GM19239 (cell line): ENCODE measurements at places on chromosomes 7 and 10.

DNA sequence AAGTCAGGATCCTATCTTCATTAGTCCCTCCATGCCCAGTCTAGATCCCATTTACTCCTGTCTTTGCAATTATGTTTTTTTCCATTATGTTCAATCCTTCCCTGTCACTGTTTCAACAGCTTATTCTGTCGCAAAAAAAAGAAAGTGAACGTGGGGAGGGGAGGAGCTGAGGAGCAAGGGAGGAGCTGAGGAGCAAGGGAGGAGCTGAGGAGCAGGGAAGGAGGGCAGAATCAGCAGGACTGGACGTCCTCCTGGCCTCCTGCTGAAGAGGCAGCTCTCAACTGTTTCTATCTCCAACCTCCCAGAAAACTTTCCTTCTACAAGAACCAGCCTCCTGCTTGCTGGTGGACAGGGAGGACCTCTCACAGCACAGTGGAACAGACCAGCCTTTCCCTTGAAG, 26.0 kb downstream of the LARP4B start:
- DNase-seq, result no peak

DNA sequence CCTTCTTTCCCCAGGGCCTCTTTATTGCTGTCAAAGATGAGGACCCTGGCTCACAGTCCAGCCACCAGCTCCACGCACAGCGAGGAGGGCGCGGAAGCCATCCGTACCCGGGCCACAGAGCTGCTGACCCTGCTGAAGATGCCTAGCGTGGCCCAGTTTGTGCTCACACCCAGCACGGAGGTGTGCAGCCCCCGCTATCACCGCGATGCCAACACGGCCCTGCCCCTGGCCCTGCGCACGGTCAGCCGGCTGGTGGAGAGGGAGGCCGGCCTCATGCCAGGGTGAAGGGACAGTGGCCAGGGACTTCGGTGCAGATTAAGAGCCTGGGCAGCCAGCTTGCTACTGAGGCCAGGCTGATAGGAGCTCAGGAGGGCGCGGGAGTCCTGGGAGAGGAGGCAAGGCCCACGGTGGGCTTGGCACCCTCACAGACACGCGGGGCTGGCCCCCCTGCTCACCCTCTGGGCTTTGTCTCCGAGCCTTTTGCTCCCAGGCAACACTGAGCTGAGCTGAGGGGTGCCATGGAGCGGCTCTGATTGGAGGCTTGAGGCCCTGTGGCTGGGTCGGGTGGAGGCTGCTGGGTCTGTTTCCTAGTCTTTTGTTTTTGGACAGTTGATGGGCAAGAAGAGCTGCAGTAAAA, 15.8 kb downstream of the AP5Z1 start:
- DNase-seq, result no peak

- DNase-seq, result no peak
Observed at GRCh38 chr10:68106656-68107055, 2.6 kb upstream of the MYPN start.

GRCh38 chr7:94417901-94418300, 23.2 kb downstream of the COL1A2 start:
- DNase-seq, result no peak

GRCh38 chr7:16055263-16055976, 365.9 kb downstream of the CRPPA start:
- no peak for DNase-seq

DNA sequence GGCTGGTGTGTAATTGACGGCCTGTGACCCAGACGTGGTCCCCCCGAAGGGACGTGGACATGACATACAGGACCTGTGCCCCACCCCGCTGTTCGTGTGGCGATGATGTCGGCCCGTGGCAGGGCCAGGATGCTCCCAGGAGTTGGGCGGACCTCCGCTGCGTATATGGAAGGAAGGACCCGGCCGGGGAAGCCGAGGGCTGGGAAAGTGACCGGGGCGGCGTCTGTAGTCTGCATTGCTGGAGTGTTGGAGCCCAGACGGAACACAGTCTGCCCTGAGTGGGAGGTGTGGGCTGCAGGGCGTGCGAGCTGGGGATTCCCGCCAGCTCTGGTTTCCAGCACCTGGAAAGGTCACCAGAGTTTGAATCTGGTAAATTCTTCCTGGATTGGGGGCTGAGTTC, 45.0 kb upstream of the FOXL3 start:
- DNase-seq, result no peak

DNA sequence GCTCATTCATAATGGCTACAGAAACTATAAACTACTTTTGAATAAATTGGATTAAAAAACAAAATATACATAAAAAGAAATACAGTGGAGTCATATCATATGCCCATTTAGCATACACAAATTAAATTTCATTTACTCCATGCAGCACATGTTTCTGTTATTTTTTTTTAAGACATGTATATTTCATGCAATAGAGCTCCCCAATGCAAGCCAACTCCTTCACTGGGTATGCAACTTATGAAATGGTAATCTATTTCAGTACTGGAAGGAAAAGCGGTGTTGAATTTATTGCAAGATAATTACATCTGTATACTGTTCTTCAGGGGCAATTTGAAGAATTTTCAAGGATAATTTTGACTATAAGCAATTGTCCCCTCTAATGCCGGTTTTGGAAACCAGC, 49.9 kb downstream of the NEUROD6 start:
- DNase-seq, result no peak

DNA sequence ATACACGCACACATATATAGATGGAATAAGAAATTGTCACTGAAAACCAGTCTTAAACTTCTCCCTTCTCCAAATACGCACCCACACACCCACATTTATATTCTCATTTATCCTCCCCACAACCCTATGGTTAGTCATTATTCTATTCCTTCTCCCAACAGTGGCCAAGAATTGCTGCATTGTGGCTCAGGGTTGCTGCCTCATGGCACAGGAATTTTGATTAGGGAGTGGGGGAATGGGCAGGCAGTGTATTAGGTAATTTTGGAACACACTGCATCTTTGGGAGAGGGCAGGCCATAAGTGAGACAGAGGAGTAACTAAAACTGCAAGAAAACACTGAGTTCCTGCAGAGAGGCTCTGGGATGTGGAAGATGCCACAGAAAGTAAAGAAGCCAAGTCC, 35.7 kb downstream of the NAPEPLD start:
- DNase-seq, result no peak

DNA sequence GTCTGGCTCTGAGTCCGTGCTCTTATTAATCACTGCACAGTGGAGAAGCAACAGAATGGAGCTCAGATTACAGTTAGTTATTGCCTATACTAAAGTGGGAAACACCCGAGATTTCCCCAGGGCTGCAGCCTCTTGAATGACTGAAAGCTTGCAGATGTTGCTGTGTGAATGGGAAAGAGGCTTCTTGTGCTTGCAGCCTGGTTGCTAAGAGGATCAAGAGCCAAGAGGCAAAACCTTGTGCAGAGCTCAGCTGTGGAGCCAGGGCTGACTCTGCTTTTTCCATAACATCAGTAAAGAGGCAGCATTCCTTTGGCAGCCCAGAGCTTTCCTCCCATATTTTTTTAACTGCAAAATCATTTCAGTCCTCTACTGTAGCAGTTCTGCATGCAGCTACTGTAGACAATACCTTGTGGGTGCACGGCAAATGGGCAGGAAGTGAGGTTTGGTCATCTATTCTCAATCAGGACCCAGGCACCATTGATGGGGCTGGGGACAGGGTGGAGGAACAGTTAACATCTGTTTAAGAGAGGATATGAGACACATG, 86.5 kb downstream of the RALA start:
- DNase-seq, result no peak

DNA sequence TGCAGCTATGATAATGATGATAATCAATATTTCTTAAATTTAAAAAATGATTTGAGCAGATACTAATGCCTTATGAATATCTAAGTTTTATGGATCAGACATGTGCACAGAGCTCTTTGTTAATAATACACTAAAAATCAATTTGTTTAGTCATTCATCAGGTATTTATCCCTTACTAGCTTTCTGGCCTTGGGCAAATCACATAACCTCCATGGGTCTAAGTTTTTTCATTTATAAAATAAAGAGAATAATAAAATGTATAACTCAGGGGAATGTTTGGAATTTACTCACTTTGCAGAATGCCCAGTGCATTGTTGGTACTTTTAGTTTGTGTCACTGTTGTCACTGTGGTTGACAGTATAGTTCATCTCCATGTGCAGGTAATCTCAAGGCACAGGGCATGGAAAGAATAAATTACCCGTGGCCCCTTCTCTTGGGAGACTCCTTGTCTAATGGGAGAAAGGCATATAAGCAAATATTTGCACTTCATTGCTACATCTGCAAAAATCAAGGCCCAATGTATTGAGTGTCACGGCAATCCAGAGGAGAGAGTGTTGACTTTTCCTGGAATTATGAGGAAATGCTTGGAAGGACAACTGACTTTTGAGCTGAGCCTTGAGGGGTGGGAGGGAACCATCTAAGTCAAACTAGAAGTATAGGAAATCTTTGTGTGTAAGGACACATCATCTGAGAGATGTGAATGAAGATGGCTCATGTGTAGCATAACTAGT, 64.7 kb upstream of the CTTNBP2 start:
- no peak for DNase-seq

DNA sequence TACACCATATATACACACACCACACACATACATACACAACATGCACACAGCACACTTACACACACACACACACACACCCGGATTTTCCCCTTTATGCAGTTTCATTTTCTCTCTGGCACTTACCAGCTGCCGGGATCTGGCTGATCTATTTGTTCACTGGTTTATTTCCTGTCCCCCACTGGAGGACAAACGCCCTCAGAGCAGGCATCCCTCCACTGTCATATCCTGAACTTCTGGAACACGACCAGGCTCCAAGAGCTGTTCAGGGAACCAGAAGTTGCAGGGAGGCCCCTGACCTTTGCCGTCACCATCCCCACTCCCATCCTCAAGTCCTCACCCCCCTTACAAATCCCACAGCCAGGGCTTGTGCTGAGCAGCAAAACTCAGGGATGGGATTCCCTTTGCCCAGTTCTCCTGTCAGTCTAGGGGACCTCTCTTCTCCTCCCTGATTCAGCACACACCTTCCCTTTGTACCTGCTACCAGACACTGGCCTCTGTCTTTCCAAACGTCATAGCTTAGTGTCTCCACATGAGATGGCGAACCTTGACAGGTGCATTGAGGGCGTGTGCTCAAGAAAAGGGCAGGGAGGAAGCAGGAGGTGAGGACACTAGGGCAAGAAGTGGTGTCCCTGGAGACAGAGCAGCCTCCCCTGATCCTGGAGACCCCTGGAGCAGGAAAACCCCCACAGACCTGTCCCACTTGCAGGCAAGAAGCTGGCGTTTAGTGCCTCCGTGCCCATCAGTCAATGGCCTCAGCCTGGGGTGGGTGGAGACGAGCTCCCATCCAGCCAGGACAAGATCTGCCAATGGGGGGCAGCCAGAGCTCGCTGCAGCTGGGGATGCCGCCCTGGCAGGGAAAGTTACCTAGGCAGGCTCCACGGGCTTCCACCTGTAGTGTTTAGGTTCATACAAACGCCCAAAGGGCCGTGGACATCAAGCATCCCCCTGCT, 12.7 kb upstream of the DOCK1 start:
- DNase-seq, result no peak

- no peak for DNase-seq
Observed at GRCh38 chr7:130021105-130021834, 29.9 kb downstream of the ZC3HC1 start.

GRCh38 chr10:71058308-71058707, 154.1 kb upstream of the UNC5B start:
- no peak for DNase-seq

- no peak for DNase-seq
Observed at GRCh38 chr7:91953618-91954017, 13.0 kb downstream of the AKAP9 start.

DNA sequence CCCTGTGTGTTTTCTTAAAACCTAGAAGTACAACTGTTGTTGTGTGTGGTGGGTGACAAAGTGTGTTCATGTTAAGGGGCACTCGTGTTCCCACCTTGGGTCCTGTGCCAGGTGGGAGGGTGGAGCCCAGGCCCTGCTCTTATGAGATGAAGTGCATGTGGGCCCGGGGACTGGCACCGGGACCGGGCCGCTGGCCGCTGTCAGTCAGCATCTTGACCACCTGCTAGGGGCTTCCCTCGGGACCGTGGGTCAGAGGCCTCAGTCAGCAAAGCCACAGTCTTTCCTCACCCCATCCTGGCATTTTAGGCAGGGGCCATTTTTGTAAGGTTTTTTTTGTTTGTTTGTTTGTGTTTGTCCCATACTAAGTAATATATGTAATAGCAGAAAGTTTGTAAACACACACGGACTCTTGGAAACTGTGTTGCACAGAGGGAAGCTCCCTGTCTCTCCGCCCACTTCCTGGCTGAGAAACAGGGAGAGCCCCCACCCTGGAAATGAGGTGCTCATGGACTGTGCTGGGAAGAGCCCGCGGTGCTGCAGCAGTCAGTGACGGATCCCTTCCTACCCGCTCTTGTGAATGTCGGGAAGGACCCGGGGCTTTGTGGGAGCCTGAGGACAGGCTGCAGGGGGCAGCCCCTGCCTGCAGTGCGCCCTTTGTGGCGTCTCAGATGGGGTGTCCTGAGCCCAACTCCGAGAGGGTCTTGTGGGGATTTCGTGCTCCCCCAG, 13.4 kb downstream of the AGAP3 start:
- DNase-seq, result no peak

DNA sequence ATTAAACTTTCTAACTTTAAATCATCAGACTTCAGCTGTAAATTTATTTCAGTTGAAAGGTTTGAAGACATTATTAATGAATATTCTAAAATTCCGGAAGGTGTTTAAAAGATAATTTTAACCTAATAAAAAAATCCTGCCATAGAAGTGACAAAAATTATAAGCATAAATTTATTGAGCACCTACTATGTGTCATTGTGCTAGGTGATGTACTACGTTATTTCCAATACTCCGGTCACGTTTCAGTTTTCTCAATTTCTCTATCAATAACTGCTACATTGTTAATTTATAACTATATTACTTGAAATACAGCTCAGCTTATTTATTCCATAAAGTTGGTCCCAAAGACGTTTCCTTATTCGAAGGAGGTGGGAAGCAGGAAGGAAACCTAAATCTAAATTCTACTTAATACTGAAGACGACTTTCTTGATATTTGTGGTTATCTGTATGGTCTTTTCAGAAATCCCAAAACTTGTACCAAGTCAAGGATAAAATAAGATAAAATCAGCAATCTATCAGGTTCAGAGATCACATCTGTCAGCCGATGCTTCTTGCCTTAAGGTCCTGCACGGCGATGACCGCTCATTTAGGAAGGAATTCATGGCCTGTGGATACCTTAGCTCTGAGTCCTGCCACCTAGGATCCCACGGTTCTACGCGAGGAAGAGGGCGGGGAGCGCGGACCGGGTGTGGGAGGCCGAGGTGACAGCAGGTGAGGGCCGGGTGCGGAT, 1.2 kb upstream of the ZEB1 start:
- DNase-seq, result no peak

GRCh38 chr7:96355990-96356506, 34.1 kb upstream of the SLC25A13 start:
- no peak for DNase-seq

DNA sequence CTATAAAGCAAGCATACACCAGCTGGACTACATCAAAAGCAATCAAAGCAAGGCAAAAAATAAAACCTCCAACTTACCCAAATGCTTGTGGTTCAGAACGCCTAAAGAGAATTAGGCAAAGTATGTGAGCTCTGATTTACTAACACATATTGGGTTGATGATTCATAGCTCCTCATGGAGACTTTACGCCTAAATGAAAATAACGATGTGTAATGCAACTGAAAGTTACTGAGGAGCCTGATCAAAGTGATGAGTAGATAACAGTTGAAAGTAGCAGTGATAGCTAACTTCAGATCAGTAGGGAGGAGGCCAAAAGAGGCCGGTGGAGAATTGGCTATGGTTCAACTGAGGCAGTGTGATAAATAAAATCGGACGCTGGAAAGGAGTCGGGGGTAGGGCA, 85.0 kb downstream of the MPP7 start:
- no peak for DNase-seq

GRCh38 chr10:58400609-58401008, 15.4 kb downstream of the TFAM start:
- no peak for DNase-seq

GRCh38 chr10:73000973-73001372, 46.4 kb upstream of the PLA2G12B start:
- no peak for DNase-seq
